ENCODE measurements at places on chromosomes 7 and 10. TPM values are rescaled to one million over a fixed set of nuclear protein-coding genes. Genes with fewer than 3 reads are reported as not detected.

Gene SPAM1
- total RNA-seq, result not detected

- H3K36me3 ChIP-seq, result no peaks in the 10 kb centered on the region
- H3K27ac ChIP-seq, result no peak overlapping the region
- no peaks in the 10 kb centered on the region for H3K27me3 ChIP-seq
Observed at GRCh38 chr10:121096617-121097431, 245.7 kb downstream of the WDR11 start.

- no peak for DNase-seq
- no peaks in the 10 kb centered on the region for H3K4me1 ChIP-seq
Observed at GRCh38 chr10:29987471-29987870, 71.9 kb downstream of the JCAD start.

GRCh38 chr10:124049484-124049883 is 43.9 kb downstream of the CHST15 start:
- no peak overlapping the region for H3K4me3 ChIP-seq
- H3K36me3 ChIP-seq, result no peaks in the 10 kb centered on the region
- no peak overlapping the region for H3K27ac ChIP-seq
- H3K27me3 ChIP-seq, result no peaks in the 10 kb centered on the region

Gene CPVL
- not detected for total RNA-seq

DNA sequence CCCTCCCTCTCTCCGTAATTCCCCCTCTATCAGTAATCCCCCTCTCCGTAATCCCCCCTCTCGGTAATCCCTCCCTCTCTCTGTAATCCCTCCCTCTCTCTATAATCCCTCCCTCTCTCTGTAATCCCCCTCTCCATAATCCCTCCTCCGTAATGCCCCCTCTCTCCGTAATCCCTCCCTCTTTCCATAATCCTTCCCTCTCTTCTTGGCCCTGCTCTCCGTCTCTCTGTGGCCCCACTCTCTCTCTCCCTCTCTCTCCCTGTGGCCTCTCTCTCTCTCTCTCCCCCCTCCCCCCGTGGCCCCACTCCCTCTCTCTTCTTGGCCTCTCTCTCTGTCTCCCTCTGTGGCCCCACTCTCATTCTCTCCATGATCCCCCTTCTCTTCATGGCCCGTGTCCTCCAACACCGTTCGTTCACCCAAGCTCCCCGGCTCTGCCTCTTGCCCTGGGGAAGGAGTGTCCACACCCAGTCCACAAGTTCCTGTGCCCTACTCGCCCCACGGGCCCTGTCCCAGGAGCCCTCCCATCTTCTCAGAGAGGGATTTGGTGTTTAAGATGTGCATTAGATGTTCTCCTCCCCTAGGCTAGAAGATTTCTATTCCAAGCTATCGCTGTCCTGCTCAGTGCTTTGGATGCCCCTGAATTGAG is 19.8 kb downstream of the SHH start:
- DNase-seq, result no peak
- H3K4me1 ChIP-seq, result no peaks in the 10 kb centered on the region
- no peaks in the 10 kb centered on the region for H3K36me3 ChIP-seq
- no peak overlapping the region for H3K27ac ChIP-seq
- peaks cover 16% of the 10 kb centered on the region for H3K27me3 ChIP-seq
- no peak overlapping the region for H3K4me3 ChIP-seq

Gene FBXW4
- total RNA-seq, result 34.9 TPM

- no peak overlapping the region for H3K27ac ChIP-seq
- peaks cover 77% of the 10 kb centered on the region for H3K27me3 ChIP-seq
- H3K4me1 ChIP-seq, result no peaks in the 10 kb centered on the region
- DNase-seq, result no peak
- no peak overlapping the region for H3K4me3 ChIP-seq
- H3K36me3 ChIP-seq, result no peaks in the 10 kb centered on the region
Observed at GRCh38 chr7:25562673-25563182, 334.4 kb upstream of the NPVF start.

Gene MGMT
- 28.1 TPM for total RNA-seq

Gene TRIL
- total RNA-seq, result not detected

DNA sequence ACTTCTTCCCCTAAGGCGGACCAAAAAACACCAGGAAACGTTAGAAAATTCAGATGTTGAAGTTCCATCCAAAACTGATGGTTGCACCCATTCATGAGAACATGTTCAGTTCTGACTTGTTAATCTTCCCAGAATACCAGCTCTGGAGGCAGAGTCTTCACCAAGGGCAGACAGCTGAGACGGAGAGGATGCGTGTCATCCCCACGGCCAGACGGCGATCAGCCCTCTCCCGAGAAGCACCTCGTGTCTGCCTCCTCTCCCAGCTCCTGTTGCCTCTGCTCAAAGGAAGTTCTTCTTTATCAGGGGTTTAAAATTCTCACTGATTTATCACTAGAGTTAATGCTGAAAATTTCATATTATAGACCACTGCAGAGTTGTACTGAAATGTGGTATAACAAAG is 269.7 kb downstream of the ZMYND11 start:
- H3K4me3 ChIP-seq, result no peak overlapping the region
- H3K4me1 ChIP-seq, result no peaks in the 10 kb centered on the region
- H3K27me3 ChIP-seq, result peaks cover 49% of the 10 kb centered on the region
- H3K27ac ChIP-seq, result no peak overlapping the region

DNA sequence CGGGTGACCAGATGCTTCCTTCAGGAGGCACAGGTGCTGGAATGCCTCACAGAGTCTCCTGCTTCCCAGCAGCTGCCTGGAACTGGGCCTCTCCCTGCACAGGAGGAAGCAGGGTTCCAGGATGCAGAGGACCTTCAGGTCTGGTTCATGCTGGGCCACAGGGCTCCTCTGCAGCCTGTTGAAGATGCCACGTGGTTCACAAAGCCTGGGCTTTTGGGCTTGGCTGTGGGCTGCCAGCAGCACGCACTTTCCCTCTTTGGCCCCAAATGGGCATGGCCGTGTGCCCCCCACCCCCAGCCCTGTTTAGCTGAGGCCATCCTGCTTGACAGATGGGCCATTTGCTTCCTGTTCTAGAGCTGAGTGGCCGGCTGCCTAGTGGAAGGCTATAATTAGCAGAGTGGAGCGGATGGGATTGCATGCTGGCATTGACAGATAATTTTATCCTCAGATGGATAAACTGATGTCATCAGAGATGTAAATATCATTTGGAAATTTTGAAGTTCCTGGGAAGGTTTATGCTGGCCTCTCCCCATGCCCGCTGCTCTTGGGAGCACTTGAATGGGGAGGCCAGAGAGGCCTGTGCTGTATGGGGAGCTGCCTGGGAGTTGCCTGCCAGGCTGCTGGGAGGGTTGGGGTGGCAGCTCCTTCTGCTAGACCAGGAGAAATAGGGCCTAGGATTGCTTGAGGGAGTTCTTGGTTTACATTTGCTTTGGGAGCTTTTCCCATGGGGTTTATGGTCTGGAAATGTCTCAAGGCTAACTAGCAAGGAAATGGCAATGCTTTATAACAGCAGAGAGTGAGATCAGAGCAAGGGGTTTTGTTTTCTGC is 28.2 kb downstream of the TSPAN15 start:
- H3K4me1 ChIP-seq, result peaks cover 5% of the 10 kb centered on the region
- H3K36me3 ChIP-seq, result no peaks in the 10 kb centered on the region
- DNase-seq, result no peak
- no peak overlapping the region for H3K27ac ChIP-seq
- H3K4me3 ChIP-seq, result no peak overlapping the region

GRCh38 chr7:128279124-128279713 is 38.1 kb downstream of the LEP start:
- H3K27me3 ChIP-seq, result no peaks in the 10 kb centered on the region
- no peak overlapping the region for H3K4me3 ChIP-seq
- no peak overlapping the region for H3K27ac ChIP-seq
- DNase-seq, result no peak
- no peaks in the 10 kb centered on the region for H3K4me1 ChIP-seq

DNA sequence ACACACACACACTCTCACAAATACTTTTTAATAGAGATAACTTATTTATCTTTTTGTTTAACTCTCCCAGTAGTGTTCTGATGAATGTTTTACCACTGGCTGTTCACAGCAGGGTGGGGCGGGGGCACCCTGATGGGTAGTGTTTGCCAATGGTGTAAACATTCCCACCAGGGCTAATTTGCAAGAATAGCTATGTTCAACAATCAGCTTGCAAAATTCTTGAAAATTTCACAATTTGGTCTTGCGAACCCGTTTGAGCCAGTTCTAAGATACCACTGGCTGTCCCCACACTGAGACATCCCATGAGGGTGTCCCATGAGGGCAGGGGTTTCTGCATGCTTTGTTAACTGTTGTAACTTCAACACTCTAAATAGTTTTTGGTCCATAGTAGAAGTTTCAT is 348.5 kb downstream of the CXCL12 start:
- no peak overlapping the region for H3K4me3 ChIP-seq
- H3K4me1 ChIP-seq, result no peaks in the 10 kb centered on the region
- no peaks in the 10 kb centered on the region for H3K27me3 ChIP-seq
- DNase-seq, result no peak

GRCh38 chr10:95414844-95415485 is 124.2 kb upstream of the PDLIM1 start:
- peaks cover 12% of the 10 kb centered on the region for H3K4me1 ChIP-seq
- no peak overlapping the region for H3K4me3 ChIP-seq
- no peak overlapping the region for H3K27ac ChIP-seq
- no peak for DNase-seq
- H3K36me3 ChIP-seq, result no peaks in the 10 kb centered on the region

GRCh38 chr10:113283189-113283588 is 269.7 kb upstream of the HABP2 start:
- no peak for DNase-seq
- H3K36me3 ChIP-seq, result no peaks in the 10 kb centered on the region
- H3K27ac ChIP-seq, result no peak overlapping the region
- no peaks in the 10 kb centered on the region for H3K4me1 ChIP-seq
- H3K27me3 ChIP-seq, result no peaks in the 10 kb centered on the region
- no peak overlapping the region for H3K4me3 ChIP-seq

Gene GBX1
- not detected for total RNA-seq

Gene TRPV6
- 14.7 TPM for total RNA-seq
